Kidney epithelial cell (primary cell): ENCODE measurements at places on chromosomes 2 and 18.
A peak's percentile ranks its signal among the peaks of the same experiment; 100 is the strongest.

- DNase-seq: no peak
These were observed 513.5 kb downstream of the TRIB2 start for GRCh38 chr2:13230221-13230620.

DNA sequence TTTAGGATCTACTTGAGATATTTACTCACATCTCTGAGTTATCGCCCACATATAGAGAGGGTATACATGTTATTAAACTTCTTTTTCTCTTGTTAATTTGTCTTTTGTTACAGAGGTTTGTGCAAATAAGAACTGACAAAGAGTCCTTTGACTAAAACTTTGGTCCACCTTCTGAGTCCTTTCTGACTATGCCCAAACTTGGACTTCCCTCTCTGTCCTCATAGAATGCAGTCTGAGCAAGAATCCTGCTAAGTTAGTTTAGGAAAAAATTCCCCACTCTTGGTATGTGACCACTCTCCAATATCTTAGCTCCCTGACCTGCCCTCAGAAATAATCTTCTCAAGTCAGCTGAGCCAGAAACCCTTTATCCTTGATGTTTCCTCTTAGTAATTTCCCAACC, 257.5 kb upstream of the REG3G start:
- no peak for DNase-seq

DNA sequence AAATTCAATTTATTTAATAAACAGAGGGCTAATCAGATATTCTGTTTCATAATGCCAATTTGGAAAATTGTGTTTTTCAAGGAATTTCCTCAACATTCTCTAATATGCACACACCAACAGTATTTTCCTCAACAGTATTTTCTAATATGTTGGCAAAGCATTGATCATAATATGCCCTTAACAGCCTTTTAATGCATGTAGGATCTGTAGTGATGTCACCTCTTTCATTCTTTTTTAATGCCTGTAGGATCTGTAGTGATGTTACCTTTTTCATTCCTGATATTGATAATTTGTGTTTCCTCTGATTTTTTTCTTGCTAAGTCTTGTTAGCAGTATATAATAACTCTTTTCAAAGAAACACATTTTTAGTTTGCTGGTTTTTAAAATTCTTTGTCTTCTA, 15.9 kb downstream of the VWA3B start:
- DNase-seq: no peak

DNA sequence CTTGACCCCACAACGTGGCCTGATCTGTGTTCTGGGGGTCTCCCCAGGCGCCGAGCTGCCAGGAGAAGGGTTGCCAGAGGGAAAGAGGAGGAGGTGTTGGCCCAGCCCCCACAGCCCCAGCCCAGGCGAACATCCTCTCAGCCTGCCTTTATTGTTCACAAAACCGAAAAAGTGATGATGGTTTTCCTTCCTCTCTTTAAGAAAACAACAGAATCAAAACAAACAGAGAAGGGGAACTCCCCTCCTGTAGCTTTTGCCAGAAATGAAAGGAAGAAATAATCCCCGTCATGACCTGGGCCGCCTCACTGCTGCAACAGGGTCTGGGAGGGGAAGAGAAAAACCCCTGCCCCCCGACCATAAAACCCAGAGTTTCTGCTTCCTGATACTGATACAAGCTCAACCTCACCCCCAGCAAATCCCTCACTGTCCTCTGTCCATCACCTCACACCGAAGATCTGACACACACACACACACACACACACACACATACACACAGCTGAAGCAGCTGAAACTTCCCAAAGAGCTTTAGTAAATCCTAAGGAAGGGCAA, 52.0 kb downstream of the ZFP36L2 start:
- no peak for DNase-seq

DNA sequence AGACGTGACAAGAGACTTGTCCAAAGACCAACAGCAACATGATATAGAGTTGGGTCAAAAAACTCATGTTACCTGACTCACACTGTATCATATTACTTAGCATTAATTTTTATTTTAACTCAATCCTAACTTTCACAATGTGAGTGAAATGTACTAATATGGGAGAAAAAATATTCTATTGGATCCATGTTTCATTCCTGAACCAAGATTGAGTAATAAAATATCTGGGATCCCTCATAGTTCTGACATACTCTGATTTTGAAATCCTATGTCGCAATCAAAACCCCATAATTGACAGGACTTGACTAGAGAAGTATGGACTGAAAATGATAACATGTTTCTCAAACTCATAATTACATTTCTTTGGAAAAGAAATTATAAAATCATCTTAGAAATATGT, 190.4 kb downstream of the RIT2 start:
- no peak for DNase-seq

- DNase-seq: no peak
These were observed 21.3 kb downstream of the CENPO start for GRCh38 chr2:24814516-24814915.

DNA sequence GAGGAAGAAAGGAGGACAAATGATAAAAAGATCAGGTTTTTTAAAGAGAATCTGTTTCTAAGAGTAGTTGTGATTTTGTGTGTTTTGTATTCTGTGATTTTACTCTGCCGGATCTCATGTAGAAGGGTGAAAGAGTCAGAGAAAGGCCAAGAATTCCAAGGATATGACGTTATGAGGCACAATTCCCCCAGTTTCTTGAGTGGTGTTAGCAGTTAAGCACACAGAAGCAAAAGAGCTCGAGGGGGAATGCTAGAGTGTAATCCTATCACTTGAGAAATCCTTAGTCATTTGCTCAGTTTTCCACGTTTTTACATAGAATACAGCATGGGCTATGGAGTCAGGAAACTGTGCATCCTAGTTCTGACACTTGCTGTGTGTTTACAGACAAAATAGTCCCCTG, 34.8 kb downstream of the METTL4 start:
- no peak for DNase-seq

GRCh38 chr2:7384773-7385349, 467.6 kb downstream of the RNF144A start:
- DNase-seq: no peak

- DNase-seq: no peak
These were observed 103.3 kb downstream of the CTAGE1 start for GRCh38 chr18:22314420-22314819.

- DNase-seq: no peak
These were observed 51.1 kb downstream of the LPIN2 start for GRCh38 chr18:2961821-2962220.

DNA sequence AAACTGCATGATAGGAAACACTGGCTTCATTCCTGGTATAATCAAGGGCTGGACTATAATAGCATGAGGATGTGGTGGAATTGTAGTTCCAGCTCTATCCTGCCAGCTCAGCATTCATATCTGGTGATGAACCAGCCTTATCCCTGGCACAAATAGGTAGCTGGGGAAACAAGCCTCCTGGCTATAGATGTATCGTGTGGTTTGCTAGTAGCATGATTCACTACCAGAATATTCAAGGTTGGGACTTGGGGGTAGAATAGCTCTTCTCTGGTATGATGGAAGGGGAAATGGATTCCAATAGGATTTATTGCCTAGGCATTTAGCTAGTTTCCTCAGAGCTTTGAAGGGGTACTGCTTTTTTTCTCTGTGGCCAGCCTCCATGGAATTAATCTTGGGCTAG, 532.8 kb downstream of the FBXO15 start:
- peak; percentile 83 for DNase-seq

DNA sequence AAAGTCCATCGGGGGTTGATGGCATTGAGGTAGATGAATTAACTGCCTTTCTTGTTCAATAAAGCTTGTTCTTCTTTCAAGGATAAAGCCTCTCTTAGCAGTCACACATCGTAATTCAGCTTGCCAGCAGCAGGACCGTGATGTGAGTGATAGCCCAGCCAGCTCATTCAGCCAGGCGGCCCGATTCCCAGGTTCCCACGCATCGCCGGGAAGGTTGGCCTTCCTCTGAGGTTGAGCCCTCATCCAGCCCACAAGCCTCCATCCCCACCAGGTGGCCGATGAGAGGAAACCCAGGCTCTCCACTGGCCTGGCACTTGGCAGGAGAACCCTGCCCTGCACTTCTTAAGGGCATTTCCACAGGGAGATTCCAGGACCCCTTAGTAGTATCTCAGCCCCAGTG, 4.7 kb downstream of the AGAP1 start:
- no peak for DNase-seq

DNA sequence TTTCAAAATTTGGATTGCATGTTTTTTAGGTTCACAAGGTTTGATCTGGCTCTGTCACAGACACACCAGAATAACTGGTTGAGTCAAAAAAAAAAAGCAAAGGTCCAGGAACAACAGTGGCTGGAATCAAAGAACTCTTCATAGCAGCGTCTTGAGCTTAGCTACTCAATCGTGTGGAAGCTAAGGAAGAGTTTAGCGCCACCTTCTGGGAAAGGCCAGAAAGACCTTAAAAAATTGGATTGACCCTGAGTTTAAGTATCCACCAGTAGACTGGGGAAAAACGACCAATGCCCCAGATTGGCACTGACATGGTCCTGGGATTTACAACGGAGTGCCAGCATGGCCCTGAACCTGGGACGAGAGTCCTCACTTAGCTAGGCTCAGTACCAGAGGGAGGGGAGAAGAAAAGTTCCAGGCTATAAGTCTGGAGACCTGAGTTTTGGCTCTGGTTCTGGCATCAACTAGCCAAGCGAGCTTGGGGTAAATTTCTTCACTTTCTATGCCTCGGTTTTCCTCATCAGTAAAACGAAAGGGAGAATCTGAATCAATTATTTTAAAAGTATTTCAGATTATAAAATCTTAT, 71.1 kb upstream of the TFCP2L1 start:
- DNase-seq: peak; percentile 39

DNA sequence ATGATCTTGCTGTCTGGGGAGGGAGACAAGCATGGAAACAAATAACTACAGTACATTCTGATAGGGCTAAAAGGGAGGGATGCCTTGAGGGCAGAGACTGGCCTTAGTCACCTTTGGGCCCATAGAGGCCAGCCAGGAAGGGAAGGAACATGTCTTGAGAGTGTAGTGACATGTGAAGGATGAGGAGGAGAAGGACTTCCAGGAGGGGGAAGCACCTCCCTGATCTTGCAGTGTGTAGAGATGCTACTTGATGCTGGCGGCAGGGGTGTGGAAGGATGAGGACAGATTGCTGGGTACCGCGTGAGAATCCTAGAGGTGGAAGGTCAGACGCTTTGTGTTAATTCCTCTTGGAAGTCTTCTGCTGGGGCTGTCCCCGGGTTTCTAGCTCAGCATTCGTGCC, 13.1 kb downstream of the TET3 start:
- DNase-seq: no peak

- DNase-seq: no peak
These were observed 10.5 kb upstream of the IL1A start for GRCh38 chr2:112794841-112795240.

GRCh38 chr2:109542384-109542783, 71.4 kb downstream of the SEPTIN10 start:
- no peak for DNase-seq

GRCh38 chr2:171365232-171365631, 68.6 kb downstream of the METTL8 start:
- DNase-seq: no peak

DNA sequence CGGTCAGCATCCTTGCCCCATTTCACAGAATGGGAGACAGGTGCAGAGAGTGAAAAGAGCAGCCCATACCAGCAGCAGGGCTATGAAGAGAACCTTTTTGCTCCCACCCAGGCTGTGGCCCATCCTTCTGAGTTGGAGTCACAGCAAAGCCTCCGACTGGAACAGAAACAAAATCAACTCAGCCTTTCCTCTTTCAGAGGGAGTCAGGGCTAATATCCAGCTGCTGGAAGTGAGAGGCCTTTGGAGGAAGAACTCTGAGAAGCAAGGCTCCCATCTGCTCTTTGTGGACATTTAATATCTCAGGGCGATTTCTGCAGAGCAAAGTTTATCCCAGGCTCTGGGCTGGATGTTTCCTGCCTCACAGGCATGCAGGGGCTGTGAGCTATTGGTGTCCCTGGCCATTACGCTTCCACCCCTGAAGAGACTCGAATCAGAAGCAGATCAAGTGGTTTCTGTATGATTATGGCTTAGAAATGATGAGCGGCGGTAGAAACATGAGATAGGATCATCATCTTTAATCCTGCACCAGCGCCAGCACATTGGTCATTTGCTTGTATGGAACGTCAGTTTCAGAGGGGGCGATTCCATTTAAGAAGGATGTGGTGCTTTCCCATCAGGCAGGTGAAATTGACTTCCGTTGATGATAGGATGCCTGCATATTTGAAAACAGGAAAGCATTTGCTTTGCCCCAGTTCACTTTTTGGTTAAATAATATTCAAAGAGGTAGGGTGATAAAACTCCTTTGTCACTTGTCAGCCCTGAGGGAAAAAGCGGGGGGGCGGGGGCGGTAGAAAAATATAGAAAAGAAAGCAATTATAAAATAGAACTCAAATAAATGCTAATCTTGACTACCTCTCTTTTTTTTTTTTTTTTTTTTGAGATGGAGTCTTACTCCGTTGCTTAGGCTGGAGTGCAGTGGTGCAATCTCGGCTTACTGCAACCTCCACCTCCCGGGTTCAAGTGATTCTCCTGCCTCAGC, 152.4 kb downstream of the LRRC30 start:
- no peak for DNase-seq

DNA sequence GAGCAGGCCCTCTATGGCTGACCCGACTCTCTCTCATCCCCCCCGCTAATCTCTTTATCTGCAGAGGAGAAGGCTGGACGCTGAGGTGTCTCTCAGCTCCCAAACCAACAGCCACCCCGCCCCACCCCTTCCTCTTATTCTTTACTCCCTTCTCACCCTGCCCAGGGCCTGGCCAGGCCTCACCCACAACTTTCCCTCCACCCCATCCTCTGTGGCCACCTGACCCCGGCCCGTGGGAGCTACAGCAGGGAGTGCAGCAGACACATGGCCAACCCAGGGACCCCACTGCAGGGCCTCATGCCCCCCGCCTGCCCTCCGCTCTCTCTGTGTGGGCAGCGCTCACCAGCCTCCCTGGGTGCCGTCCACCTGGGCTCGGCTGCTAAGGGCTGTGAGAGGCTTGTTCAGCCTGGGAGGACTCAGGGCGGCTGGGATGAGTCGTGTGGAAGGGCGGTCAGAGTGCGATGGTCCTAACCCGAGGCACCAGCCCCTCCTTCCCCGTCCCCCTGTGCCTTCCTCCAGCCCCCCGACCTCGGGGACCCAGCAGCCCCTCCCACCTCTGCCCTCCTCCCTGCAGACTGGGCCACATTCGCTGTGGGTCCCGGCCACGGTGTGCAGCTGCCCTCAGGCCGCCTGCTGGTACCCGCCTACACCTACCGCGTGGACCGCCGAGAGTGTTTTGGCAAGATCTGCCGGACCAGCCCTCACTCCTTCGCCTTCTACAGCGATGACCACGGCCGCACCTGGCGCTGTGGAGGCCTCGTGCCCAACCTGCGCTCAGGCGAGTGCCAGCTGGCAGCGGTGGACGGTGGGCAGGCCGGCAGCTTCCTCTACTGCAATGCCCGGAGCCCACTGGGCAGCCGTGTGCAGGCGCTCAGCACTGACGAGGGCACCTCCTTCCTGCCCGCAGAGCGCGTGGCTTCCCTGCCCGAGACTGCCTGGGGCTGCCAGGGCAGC, 6.8 kb downstream of the NEU4 start:
- DNase-seq: no peak
